ENCODE measurements at places on chromosomes 12 and 14. TPM values are rescaled to one million over a fixed set of nuclear protein-coding genes. Genes with fewer than 3 reads are reported as not detected.

DNA sequence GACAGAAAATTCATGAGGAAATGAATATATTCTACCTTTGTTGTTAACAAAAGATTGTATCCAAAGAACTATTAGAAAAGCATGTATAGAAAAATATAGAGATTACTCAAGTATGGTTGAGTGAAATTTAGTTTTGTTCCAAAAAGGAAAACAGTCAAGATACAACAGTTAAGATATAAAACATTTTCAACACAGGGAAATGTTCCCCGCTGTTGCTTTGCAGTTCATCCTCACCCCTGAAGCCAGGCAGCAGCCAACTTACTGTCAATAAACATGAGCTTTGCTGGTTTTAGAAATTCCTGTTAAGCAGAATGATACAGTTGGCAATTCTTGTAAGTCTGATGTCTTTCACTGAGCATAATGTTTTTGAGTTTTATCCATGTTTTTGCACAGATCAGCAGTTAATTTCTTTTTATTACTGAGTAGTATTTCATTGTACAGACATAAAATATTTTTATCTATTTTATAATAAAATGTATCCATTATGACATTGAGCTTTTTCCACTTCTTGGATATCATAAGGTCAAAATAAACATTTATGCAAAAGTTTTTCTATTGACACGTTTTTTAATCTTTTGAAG lies 1.2 kb upstream of the CLEC2B start:
- H3K36me3 ChIP-seq = no peaks in the 10 kb centered on the region
- no peaks in the 10 kb centered on the region for H3K4me1 ChIP-seq
- H3K27me3 ChIP-seq = no peaks in the 10 kb centered on the region
- peak overlapping the region; percentile 31 for H3K4me3 ChIP-seq
- peak; percentile 41 for DNase-seq

DNA sequence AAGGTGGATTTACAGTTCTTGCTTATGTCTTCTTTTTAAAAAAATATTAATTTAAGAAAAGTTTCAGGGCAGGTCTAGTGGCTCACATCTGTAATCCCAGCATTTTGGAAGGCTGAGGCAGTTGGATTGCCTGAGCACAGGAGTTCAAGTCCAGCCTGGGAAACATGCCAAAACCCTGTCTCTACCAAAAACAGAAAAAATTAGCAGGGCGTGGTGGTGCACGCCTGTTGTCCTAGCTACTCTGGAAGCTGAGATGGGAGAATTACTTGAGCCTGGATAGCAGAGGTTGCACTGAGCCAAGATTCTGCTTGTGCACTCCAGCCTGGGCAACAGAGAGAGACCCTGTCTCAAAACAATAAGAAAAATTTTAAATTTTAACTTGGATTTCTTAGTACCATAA lies 5.4 kb upstream of the TAS2R46 start:
- H3K27me3 ChIP-seq = no peaks in the 10 kb centered on the region
- no peaks in the 10 kb centered on the region for H3K36me3 ChIP-seq
- H3K4me1 ChIP-seq = no peaks in the 10 kb centered on the region
- no peak for DNase-seq
- no peak overlapping the region for H3K4me3 ChIP-seq

DNA sequence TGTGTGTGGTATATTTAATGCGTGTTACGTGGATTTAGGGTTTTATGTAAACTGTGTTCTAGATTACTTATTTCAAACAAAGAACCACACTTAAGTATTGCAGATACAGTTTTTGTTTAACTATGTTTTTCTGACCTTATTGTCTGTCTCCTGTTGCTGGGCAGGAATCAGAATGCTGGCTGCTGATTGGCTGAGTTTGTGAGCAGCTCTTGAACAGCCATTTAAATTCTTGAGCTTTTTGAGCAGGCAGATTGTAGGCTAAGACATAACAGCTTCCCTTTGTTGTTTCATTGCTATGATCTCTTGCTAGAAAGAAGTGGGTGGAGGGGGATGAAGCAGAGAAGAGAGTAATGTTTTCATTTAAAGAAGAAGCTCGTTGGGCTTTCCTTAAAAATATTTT lies 52.2 kb downstream of the ATF7IP start:
- no peak overlapping the region for H3K27ac ChIP-seq
- peak overlapping the region; percentile 27 for H3K4me3 ChIP-seq
- peaks cover 2% of the 10 kb centered on the region for H3K4me1 ChIP-seq
- no peaks in the 10 kb centered on the region for H3K27me3 ChIP-seq
- peaks cover 7% of the 10 kb centered on the region for H3K36me3 ChIP-seq

DNA sequence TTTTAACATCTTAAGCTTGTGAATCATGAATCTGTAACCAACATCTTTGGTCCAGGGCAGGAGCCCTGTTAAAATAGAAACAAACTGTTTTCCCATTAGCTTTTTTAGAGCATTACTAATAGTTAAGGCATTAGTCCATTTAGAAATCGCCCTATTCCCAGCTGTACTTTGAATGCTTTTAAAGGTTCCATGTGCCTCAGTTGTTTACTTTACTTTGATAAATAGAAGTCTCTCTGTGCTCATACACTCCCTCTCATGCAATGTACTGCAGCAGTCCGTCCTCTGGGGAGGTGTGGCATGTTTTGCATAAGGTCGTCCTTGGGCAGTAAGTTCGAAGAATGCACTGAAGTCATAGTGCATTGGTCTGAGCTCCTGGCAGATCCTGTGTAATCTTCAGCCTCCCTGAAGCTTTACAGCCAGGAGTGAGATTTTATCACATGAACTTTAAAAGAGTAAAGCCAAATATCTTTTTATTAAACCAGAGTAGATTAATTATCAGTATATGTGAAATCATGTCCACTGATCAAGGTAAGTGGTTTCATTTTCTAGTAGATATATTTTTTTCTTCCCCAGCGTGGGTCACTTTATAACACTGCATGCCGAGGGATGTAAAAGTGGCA lies 134.7 kb downstream of the FGD4 start:
- H3K27me3 ChIP-seq = no peaks in the 10 kb centered on the region
- H3K36me3 ChIP-seq = no peaks in the 10 kb centered on the region
- no peak for DNase-seq
- no peak overlapping the region for H3K27ac ChIP-seq
- H3K4me1 ChIP-seq = peaks cover 3% of the 10 kb centered on the region

DNA sequence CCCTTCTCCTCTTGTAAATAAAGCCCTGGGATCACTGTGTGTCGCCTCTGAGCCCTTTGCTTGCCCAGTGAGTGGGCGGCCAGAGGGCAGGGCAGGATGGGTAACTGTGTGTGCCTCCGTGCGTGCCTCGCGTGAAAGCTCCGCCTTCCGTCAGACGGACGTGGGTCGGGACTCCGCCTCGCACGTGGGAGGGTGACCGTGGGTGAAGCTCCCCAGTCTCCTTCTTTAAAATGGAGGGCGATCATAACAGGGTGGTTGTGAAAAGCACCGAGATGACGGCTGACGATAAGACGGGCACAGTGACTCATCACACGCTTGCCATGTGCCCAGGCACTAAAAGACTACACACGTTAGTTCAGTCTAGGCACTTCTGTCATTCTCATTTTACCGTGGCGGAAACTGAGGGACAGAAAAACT lies 9.2 kb downstream of the PHB2 start:
- DNase-seq = no peak
- peak overlapping the region; percentile 69 for H3K27ac ChIP-seq
- no peaks in the 10 kb centered on the region for H3K27me3 ChIP-seq
- peaks cover 84% of the 10 kb centered on the region for H3K4me1 ChIP-seq
- H3K4me3 ChIP-seq = no peak overlapping the region

GRCh38 chr14:67571275-67571990 lies 28.6 kb downstream of the PIGH start:
- peak; percentile 34 for DNase-seq
- H3K27me3 ChIP-seq = no peaks in the 10 kb centered on the region
- no peaks in the 10 kb centered on the region for H3K36me3 ChIP-seq
- no peak overlapping the region for H3K27ac ChIP-seq

DNA sequence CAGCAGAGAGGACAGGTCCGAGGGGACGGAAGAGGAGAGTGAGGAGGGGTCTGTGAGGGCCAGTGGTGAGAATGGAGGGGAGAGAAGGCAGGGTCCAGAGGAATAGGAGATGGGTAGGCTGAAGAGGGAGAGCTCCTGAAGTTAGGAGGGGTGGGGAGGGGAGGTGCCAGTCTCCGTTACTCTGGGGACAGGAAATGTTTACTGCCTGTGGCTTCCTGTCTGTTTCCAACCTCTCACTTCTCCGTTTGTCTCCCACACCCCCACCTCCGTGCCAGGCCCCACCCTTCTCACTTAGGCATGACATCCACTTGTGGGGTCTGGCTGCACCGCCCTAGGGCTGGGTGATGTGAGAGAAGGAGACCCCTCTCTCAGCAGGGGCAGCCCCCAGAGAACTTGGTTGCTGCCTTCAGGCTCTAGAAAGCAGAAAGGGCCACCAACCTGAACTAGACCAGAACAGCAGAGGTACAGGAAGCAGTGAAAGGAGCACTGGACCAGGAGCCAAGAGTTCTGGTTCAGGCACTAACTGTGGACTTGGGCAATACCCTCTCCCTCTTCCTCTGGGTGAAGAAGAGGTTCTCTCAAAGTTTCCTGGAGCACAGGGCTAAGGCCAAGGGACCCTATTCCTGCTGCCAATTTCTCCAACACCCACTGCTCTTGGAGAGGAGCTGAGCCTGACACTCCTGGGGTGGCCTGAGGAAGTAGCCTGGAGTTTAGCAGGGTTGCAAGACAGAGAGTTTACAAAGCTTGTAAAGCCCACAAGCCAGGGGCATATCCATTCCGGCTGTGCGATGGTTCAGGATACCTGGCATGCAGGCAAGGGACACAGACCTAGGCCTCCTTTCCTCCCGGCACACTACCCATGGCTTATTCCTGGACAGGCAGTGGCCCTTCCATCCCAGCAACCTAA lies 5.5 kb downstream of the ITGA5 start:
- H3K36me3 ChIP-seq = peaks cover 12% of the 10 kb centered on the region
- no peak for DNase-seq
- peak overlapping the region; percentile 26 for H3K4me3 ChIP-seq
- H3K4me1 ChIP-seq = peaks cover 70% of the 10 kb centered on the region

DNA sequence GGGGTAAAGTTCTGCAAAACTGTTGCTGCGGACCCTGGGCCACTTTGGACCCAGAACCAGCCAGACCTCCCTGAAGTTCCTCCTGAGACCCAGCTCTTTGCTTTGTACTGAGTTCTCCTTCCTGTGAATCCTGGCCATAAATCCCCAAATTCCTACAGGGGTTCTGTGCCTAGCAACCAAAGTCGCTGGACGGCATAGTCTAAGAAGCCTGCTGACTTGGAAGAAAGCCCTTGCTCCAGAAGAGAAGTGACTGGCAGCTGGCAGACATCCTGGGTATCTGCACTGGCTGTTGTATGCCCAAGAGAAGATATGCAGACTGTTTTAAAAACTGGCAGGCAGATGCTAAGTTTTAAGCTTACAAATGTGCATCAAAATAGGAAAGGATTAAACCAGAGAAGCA lies 99.9 kb upstream of the SLC24A4 start:
- H3K4me1 ChIP-seq = no peaks in the 10 kb centered on the region
- peaks cover 3% of the 10 kb centered on the region for H3K27me3 ChIP-seq
- H3K36me3 ChIP-seq = no peaks in the 10 kb centered on the region
- H3K27ac ChIP-seq = no peak overlapping the region
- H3K4me3 ChIP-seq = no peak overlapping the region
- DNase-seq = no peak

GRCh38 chr14:30159374-30159773 lies 231.7 kb upstream of the PRKD1 start:
- no peak overlapping the region for H3K4me3 ChIP-seq
- no peak overlapping the region for H3K27ac ChIP-seq

The ANG gene
- 0.99 TPM for total RNA-seq

The KRT71 gene
- total RNA-seq = 0.57 TPM

The SERPINA12 gene
- 0.05 TPM for total RNA-seq

The SDR9C7 gene
- total RNA-seq = 0.33 TPM

Data from thymus (tissue), 14 donors.